ENCODE measurements at places on chromosomes 3 and 15.
A peak's percentile ranks its signal among the peaks of the same experiment; 100 is the strongest.

- H3K4me3 ChIP-seq, result peak overlapping the region; percentile 83
- H3K27me3 ChIP-seq, result no peaks in the 10 kb centered on the region
- DNase-seq, result no peak
- H3K4me1 ChIP-seq, result no peaks in the 10 kb centered on the region
Observed at GRCh38 chr15:101723171-101723873, 951 bp downstream of the TARS3 start.

DNA sequence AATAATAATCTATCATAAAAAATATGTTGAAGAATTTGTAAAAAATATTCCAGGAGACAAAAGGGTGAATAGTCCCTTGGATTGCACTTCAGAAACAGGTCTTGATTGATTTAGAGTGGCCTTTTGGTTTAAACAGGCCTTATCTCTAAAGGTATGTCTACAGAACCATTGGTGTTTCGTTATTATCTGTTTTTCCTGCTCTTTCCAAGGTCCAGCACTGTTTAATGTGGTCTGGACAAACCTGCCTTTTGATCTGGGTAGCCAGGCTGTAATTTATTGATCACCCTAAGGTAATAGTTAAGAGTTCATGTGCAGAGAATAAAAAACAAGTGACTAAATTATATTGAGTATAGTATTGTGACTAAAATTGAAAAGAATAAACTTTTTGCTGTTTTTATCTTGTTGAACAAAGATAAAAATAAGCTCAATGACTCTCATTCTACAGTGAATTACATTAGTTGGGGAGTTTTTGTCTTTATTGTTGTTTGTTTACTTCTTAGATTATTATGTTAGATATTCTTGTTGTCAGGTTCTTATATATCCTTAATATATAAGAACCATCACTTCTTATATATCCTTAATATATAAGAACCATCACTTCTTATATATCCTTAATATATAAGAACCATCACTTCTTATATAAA is 25.1 kb downstream of the SLC2A2 start:
- H3K4me1 ChIP-seq, result no peaks in the 10 kb centered on the region
- no peak overlapping the region for H3K27ac ChIP-seq
- no peak overlapping the region for H3K4me3 ChIP-seq
- DNase-seq, result no peak
- no peaks in the 10 kb centered on the region for H3K36me3 ChIP-seq

DNA sequence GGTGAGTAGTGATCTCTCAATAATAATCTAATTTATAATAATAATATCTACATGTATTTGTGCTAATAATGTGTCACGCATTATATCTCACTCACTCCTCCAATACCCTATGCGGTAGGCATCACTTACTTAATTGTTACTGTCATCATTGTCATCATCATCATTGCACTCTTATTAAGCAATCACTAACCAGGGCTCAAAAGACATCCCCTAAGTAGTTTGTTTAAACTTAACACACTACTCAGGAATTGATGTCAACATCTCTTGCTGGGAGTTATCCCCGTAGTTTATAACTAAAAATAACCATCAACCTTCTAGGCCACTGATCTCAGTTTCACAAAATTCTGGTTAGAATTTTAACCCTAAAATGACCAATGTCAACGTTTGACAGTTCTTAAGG is 56.8 kb upstream of the ICE2 start:
- H3K36me3 ChIP-seq, result no peaks in the 10 kb centered on the region
- peaks cover 5% of the 10 kb centered on the region for H3K4me1 ChIP-seq
- DNase-seq, result no peak
- H3K27ac ChIP-seq, result no peak overlapping the region

GRCh38 chr3:77345009-77345408 is 305.1 kb downstream of the ROBO2 start:
- DNase-seq, result no peak
- H3K27me3 ChIP-seq, result no peaks in the 10 kb centered on the region
- peaks cover 2% of the 10 kb centered on the region for H3K4me1 ChIP-seq
- H3K36me3 ChIP-seq, result no peaks in the 10 kb centered on the region
- H3K27ac ChIP-seq, result no peak overlapping the region
- no peak overlapping the region for H3K4me3 ChIP-seq

DNA sequence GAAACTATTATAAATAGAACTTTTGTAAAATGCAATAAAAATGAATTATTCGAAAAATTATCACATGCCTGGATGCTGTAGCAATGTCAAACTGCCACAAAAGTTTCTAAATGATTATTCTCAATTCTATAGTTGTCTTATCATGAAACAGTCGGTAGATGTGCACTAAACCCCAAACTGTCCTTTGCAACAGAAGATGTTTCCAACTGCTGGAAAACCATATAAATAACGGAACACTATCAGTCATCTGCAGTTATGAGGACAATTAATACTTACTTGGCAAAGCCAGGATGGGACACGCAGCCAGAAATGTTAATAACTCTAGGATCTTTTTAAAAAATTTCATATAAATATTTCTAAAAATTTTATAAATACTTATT is 17.5 kb downstream of the EMC4 start:
- H3K27ac ChIP-seq, result no peak overlapping the region
- H3K27me3 ChIP-seq, result no peaks in the 10 kb centered on the region
- H3K36me3 ChIP-seq, result no peaks in the 10 kb centered on the region
- H3K4me1 ChIP-seq, result peaks cover 3% of the 10 kb centered on the region
- no peak overlapping the region for H3K4me3 ChIP-seq
- DNase-seq, result no peak

GRCh38 chr3:44981751-44982150 is 5.7 kb downstream of the EXOSC7 start:
- peaks cover 21% of the 10 kb centered on the region for H3K36me3 ChIP-seq
- no peaks in the 10 kb centered on the region for H3K27me3 ChIP-seq
- H3K4me1 ChIP-seq, result no peaks in the 10 kb centered on the region

- no peak overlapping the region for H3K4me3 ChIP-seq
- H3K36me3 ChIP-seq, result no peaks in the 10 kb centered on the region
- no peak for DNase-seq
- H3K27ac ChIP-seq, result no peak overlapping the region
- H3K4me1 ChIP-seq, result no peaks in the 10 kb centered on the region
Observed at GRCh38 chr3:23421811-23422516, 218.8 kb downstream of the UBE2E2 start.

DNA sequence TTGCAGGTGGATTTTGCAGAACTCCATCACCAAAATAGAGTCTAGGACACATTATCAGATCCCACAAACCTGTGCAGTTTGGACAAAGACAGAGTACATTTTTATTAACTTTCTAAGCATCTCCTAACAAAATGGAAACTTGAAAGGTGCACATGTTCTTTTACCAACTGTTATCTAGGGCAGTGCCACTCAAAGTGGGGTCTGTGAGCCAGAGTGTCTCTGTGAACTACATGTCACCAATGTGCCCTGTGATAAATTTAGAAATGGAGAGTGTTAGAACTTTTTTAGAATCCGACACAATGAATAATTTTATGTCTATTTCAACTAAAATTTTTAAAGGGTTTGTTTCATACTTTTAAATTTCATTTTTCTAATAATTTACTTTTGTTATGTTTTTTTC is 68.4 kb upstream of the TMC3 start:
- H3K36me3 ChIP-seq, result peaks cover 13% of the 10 kb centered on the region
- no peak overlapping the region for H3K4me3 ChIP-seq
- peaks cover 4% of the 10 kb centered on the region for H3K4me1 ChIP-seq
- H3K27me3 ChIP-seq, result no peaks in the 10 kb centered on the region

DNA sequence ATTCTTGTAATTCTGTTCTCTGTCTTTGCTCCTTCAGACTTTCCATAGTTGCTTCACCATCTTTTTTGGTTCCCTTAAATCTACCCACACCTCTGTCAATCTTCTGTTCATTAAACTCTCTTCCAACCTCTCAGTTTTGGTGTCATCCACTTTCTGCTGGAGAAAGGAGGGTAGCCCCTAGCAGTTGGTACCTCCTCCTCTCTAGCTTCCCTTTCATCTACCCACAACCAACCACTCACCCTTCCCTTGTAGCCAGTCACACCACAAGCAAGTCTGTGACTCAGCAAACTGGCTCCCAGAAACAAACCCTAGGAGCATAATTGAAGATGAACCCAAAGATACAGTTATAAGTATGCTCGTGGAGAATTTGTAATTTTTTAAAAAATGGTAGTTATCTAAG is 318.6 kb downstream of the FHIT start:
- no peak for DNase-seq
- H3K27me3 ChIP-seq, result no peaks in the 10 kb centered on the region
- no peak overlapping the region for H3K27ac ChIP-seq

GRCh38 chr3:179069762-179070390 is 1.7 kb downstream of the ZMAT3 start:
- H3K27ac ChIP-seq, result no peak overlapping the region
- no peaks in the 10 kb centered on the region for H3K27me3 ChIP-seq
- no peak for DNase-seq
- H3K4me3 ChIP-seq, result 0 out of 2 replicates have a peak overlapping the region, but pooled peaks have one; percentile 19
- H3K4me1 ChIP-seq, result no peaks in the 10 kb centered on the region

DNA sequence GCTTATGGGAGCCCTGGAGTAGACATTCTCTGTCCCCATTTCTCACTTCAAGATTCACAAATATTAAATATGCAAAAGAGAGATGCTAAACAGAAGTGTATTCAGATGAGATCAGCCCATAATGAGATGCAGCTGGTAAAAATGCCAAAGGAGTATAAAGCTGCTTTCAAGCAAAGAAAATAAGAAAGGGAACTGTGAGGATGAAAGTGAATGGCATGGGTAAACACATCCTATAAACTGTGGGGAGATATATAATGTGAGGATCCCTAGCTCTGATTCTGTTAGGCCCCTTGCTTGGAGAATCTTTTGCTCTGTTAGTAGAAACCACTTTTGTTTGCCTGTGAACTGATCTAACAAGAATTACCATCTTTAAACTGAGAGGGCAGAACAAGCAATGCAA is 396.6 kb downstream of the SOX2 start:
- no peak overlapping the region for H3K4me3 ChIP-seq
- H3K36me3 ChIP-seq, result 0 out of 2 replicates have a peak, but pooled peaks cover 3% of the 10 kb centered on the region
- DNase-seq, result no peak
- no peak overlapping the region for H3K27ac ChIP-seq
- no peaks in the 10 kb centered on the region for H3K27me3 ChIP-seq

DNA sequence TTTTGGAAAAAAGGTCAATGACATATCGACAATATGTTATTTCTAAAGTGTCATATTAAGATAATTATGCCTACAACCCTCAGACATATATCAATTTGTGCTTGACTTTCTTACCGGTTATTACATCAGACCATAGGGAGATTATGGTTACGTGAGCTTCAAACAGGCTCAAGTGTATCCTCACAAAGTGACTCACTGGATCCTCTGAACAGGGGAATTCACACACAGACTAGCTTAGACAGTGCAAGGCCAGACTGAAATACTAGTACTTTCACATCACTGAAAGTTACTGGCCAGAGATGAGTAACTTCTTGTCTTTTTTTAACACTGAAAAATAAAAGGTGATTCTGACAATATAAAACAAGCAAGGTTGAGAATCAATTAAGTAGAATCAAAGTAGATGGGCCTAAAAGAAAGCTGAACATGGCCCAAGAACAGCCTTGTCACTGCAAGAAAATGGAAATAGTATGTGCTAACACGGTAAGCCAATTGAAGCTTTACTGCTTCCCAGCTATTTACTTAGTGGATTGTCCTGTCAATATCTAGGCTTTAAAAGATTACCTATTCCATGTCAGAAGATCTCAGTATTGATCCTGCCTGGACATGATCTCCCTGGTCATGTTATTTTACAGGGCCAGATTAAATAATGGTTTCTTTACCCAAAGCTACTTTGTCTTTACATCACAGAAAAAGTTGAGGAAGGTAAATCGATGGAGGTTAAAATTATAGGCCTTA is 848.6 kb downstream of the ROBO1 start:
- no peak overlapping the region for H3K4me3 ChIP-seq
- H3K4me1 ChIP-seq, result no peaks in the 10 kb centered on the region
- H3K36me3 ChIP-seq, result no peaks in the 10 kb centered on the region
- H3K27ac ChIP-seq, result no peak overlapping the region
- DNase-seq, result no peak

- H3K36me3 ChIP-seq, result no peaks in the 10 kb centered on the region
- H3K27me3 ChIP-seq, result no peaks in the 10 kb centered on the region
- H3K27ac ChIP-seq, result no peak overlapping the region
- H3K4me1 ChIP-seq, result 0 out of 2 replicates have a peak, but pooled peaks cover 2% of the 10 kb centered on the region
- DNase-seq, result no peak
Observed at GRCh38 chr15:38127306-38127771, 125.3 kb upstream of the SPRED1 start.

GRCh38 chr3:12966847-12967605 is 106.2 kb downstream of the IQSEC1 start:
- peak overlapping the region; percentile 85 for H3K4me3 ChIP-seq
- H3K36me3 ChIP-seq, result no peaks in the 10 kb centered on the region
- H3K27ac ChIP-seq, result no peak overlapping the region
- H3K27me3 ChIP-seq, result no peaks in the 10 kb centered on the region
- no peaks in the 10 kb centered on the region for H3K4me1 ChIP-seq

DNA sequence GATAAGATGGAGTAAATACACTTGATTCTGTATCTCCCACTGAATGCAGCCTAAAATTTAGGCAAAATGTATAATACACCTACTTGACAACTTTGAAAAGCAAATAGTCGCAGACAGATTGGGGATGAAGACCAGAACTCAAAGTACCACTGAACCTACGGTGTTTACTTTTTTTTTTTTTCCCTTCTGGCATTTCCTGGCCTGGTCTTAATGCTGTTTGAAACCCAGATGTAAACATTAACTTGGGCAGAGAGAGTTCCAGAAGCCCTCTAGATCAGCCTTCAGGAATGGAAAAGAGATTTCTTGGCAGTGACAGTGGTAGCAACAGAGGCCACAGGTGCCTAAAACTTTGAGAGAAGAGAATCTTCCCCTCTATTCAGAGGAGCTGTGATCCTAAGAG is 27.8 kb downstream of the ALPK3 start:
- no peak overlapping the region for H3K4me3 ChIP-seq
- no peak for DNase-seq
- H3K36me3 ChIP-seq, result peaks cover 13% of the 10 kb centered on the region

GRCh38 chr15:64009241-64009640 is 37.0 kb downstream of the DAPK2 start:
- no peak overlapping the region for H3K27ac ChIP-seq
- H3K27me3 ChIP-seq, result no peaks in the 10 kb centered on the region
- no peak for DNase-seq
- no peak overlapping the region for H3K4me3 ChIP-seq

- no peaks in the 10 kb centered on the region for H3K4me1 ChIP-seq
- H3K27ac ChIP-seq, result no peak overlapping the region
- H3K36me3 ChIP-seq, result no peaks in the 10 kb centered on the region
- peaks cover 10% of the 10 kb centered on the region for H3K27me3 ChIP-seq
- H3K4me3 ChIP-seq, result peak overlapping the region; percentile 77
Observed at GRCh38 chr3:98733053-98733811, 29.9 kb upstream of the ST3GAL6 start.

DNA sequence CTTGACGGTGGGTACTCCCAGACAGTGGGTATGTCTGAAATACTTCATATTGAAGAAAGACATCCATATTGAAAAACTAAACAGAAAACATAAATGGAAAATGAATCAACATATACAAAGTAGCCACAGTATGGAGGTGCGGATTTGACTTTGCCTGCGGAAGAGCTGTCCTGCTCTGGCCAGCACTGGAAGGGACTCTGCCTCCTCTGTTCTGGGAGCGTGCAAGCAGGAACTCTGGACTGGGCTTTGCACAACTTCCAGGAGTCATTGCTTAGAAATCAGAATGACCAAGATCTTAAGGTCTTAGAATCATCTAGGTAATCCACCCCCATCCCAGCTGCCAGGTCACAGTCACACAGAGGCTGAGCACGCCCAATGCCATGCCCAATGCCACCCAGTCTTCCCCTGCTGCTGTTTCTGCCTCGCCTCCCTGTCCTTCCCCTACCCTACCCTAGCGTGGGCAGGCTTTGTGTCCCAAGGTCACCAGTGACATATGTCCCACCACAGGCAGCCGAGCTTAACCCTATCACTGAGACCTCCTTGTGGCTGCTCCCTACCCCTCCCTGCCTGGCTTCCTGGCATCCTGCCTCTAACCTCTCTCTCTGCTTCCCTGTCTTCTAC is 36.3 kb downstream of the CDC25A start:
- H3K4me1 ChIP-seq, result no peaks in the 10 kb centered on the region
- no peaks in the 10 kb centered on the region for H3K27me3 ChIP-seq
- DNase-seq, result no peak
- H3K36me3 ChIP-seq, result no peaks in the 10 kb centered on the region
- no peak overlapping the region for H3K27ac ChIP-seq
